ENCODE measurements at places on chromosomes 1 and 21. TPM values are rescaled to one million over a fixed set of nuclear protein-coding genes. Genes with fewer than 3 reads are reported as not detected.

DNA sequence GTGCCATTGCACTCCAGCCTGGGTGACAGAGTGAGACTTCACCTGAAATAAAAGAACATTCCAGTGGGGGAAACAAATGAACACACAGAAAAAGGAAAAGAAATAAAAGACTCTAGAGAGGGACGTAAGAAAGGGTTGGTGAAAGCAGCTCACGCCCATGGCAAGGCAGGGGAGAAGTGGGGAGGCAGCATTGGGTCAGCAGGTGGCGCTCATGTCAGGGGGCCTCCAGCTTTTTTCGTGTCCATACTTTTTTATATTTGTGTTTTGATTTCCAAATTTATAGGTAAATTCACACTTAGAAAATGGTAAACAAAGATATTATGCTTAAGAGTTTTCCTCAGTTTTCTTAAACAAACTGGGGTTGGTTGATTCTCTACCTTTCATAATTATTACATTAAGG is 45.5 kb downstream of the VPS13D start:
- no peak overlapping the region for H3K27ac ChIP-seq
- H3K36me3 ChIP-seq, result peaks cover 16% of the 10 kb centered on the region
- no peak overlapping the region for H3K4me3 ChIP-seq
- no peaks in the 10 kb centered on the region for H3K27me3 ChIP-seq
- peaks cover 5% of the 10 kb centered on the region for H3K4me1 ChIP-seq

The CFAP107 gene
- not detected for total RNA-seq

DNA sequence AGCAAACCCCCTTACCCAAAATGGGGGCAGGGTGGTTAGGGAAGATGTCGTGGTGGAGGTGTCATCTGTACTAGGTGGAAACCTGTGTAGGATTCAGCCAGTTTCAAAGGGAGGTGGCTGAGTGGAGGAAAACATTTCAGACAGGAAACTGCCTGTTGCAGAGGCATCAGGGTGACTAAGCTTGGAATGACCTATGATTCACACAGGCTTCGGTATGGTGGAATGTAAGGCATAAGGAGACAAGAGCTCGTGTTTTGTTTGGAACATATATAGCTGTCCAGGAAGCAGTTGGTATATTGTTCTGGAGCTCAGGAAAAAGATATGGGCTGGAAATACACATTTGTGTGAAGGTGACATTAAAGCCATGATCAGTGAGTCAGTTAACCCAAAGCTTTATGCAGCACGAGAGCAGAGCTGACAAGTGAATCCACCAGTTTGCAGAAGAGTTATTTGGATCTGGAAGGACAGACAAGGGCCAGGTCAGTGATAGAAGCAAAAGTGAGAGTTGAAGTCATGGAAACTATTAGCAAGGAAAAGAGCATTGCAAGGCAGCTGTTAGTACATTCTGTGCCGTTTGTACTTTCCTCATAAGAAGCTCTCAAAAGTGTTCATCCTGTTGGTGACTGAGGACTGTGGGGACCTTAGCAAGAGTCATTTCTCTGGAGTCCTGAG is 12.2 kb downstream of the UTP25 start:
- peak overlapping the region; percentile 81 for H3K27ac ChIP-seq
- no peak for DNase-seq

GRCh38 chr1:165364568-165365133 is 8.1 kb upstream of the LMX1A start:
- peaks cover 10% of the 10 kb centered on the region for H3K36me3 ChIP-seq
- DNase-seq, result no peak

The TMEM82 gene
- total RNA-seq, result not detected

DNA sequence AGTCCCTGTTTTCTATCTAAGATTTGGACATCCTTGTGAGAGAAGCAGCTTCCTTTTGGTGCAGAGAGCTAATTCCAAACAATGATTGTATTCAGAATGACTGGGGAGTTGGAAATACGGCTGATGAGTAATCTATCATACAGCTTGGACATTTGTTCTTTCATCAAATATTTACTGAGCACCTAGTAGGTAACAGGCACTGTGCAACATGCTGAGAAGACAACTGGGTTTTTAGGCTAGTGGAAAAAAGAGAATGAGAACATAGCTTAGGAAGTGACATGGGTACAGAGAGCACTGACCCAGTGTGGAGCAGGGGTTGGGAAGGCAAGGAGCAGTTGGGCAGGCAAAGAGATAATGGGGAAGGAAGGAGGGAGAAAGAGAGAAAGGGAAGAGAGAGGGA is 87.5 kb downstream of the TBX19 start:
- H3K4me3 ChIP-seq, result peak overlapping the region; percentile 39
- peak overlapping the region; percentile 37 for H3K27ac ChIP-seq
- no peaks in the 10 kb centered on the region for H3K27me3 ChIP-seq

DNA sequence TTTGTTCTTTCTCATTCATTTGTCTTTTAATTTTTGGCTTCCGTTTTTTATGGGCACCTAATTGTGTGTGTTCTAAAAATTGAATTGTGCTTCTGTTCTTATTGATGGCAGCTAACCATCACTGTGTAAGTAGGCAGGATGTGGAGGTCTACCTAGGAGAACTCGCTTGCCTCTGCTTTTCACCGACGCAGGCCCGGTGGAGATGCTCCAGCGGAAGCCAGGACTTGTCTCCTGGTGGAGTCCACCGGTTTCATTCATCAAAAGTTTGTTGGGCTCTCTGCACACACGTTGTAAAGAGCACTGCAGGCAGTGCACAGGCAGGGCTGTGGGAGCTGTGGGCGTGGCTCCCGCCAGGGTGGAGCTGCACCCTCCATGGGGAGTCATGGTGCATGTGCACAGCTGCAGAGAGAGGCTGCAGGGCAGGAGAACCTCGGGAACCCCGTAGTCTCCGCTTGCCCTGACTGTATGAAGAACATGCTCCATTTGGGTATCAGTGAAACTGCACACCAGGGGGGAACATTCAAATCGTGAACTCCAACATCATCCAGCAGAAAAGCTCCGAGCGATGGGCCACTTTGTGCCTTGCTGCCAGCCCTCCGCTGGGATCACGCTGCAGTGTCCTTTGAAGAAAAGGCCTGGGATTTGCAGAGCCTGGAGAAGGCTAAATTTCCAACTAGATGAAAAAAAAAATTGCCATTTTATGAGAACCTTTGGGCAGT is 6.0 kb upstream of the C1orf174 start:
- H3K27ac ChIP-seq, result no peak overlapping the region
- peaks cover 24% of the 10 kb centered on the region for H3K4me1 ChIP-seq
- no peak for DNase-seq
- no peaks in the 10 kb centered on the region for H3K36me3 ChIP-seq
- peaks cover 9% of the 10 kb centered on the region for H3K27me3 ChIP-seq

DNA sequence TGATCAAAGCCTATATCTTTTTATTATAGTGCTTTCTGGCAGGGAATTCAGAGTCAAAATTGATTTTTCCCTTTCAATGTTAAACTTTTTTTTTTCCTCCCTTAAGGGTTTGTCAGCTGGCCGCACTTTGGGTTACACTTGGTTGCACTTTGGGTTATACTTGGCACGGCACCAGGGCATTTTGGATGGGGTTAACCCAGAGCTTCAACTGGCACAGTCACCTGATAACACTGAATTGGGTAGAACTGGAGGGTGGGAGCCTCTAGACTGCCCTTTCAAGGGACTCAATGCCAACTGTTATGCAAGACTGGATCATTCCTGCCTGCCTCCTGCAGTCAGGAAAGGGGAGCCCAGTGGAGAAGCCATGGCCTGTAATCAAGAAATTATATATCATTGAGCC is 211.5 kb downstream of the KCNJ6 start:
- no peak overlapping the region for H3K27ac ChIP-seq
- peaks cover 4% of the 10 kb centered on the region for H3K4me1 ChIP-seq
- peaks cover 3% of the 10 kb centered on the region for H3K36me3 ChIP-seq
- no peak for DNase-seq

- H3K27me3 ChIP-seq, result no peaks in the 10 kb centered on the region
- H3K4me1 ChIP-seq, result peaks cover 23% of the 10 kb centered on the region
These were observed 20.8 kb downstream of the GNAT2 start for GRCh38 chr1:109598655-109599054.

The CR1L gene
- not detected for total RNA-seq

DNA sequence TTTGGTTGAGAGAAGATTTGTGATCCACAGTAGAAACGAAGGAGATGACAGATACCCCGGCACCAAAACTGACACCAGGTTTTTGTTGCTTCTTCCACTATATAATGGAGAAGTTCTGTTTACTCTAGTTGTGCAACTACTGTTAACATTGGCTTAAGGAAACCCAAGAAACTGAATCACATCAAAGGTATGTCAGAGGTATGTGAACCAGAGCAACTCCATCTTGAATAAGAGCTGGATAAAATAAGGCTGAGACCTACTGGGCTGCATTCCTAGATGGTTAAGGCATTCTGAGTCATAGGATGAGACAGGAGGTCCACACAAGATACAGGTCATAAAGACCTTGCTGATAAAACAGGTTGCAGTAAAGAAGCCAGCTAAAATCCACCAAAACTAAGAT is 173.7 kb upstream of the CAMK1G start:
- H3K27me3 ChIP-seq, result peaks cover 46% of the 10 kb centered on the region
- H3K4me1 ChIP-seq, result peaks cover 2% of the 10 kb centered on the region
- H3K36me3 ChIP-seq, result peaks cover 4% of the 10 kb centered on the region
- no peak overlapping the region for H3K27ac ChIP-seq
- H3K4me3 ChIP-seq, result no peak overlapping the region

DNA sequence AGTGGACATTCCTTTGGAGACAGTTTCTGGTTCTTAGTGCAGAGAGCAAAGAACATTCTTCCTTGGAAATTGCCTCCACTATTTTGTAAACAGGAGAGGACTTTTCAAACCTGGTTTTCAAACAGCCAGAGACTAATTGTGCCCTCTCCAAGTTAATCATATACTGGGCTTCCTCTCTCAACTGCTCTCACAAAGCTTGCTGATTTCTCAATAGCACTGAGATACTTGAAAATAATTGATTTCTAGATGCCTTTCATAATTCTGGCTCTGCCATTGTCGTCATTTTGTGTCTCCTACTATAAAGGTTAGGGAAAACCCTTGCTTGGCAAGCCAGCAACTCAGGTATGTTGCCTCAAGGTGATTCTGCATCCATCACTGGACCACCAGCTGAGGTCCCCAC is 56.0 kb downstream of the KCNJ15 start:
- DNase-seq, result no peak
- peaks cover 11% of the 10 kb centered on the region for H3K27me3 ChIP-seq
- no peaks in the 10 kb centered on the region for H3K36me3 ChIP-seq
- no peaks in the 10 kb centered on the region for H3K4me1 ChIP-seq
- H3K4me3 ChIP-seq, result no peak overlapping the region

DNA sequence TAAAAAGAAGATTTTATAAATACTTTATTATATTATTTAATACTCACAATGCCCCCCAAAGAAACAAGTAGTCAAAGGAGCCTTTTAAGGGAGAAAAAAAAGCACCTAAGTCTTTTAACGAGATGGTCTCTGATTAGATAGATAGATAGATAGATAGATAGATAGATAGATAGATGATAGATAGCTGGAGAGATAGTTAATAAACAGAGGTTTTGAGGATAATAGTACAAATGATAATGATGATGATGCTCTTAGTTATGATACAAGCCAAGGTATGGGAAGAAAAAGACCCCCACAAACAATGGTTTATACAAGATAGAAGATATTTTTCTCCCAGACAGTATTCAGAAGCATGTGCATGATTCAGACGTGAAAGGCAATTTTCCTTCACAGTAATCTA is 14.6 kb upstream of the EDEM3 start:
- H3K36me3 ChIP-seq, result no peaks in the 10 kb centered on the region
- no peak overlapping the region for H3K4me3 ChIP-seq
- DNase-seq, result no peak
- no peaks in the 10 kb centered on the region for H3K4me1 ChIP-seq

DNA sequence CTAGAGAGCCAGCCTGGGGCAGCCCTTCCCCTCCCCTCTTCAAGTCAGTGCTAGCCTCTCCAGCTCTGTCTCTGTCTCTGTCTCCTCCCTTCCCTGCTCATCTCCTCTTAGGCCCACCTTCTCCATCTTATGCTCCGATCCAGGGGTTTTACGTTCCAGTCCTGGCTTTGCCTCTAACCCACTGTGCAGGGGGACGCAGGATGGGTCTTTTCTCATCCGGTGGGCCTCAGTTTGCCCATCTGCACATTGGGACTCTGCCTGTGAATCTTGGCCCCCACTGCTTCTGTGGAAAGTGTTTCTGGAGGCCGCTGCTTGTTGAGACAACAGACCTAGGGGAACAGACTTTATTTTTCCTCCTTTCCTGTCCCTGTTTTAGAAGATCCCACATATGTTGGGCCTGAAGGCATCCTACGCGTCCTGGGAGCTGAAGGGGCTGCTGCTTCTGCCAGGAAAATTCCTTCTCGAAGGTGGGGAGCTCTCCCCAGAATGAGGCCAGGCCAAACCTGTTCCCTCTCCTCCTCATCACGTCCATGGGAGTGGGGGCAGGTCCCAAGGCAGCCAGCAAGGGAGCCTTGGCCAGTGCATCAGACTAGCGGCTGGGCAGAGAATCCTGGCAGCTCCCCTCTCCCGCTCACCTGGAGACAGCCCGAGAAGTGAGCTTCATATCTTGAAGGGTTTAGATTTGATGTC is 99.5 kb upstream of the CSF3R start:
- H3K27ac ChIP-seq, result no peak overlapping the region
- peaks cover 2% of the 10 kb centered on the region for H3K36me3 ChIP-seq
- H3K4me1 ChIP-seq, result peaks cover 10% of the 10 kb centered on the region

The TIE1 gene
- total RNA-seq, result not detected

DNA sequence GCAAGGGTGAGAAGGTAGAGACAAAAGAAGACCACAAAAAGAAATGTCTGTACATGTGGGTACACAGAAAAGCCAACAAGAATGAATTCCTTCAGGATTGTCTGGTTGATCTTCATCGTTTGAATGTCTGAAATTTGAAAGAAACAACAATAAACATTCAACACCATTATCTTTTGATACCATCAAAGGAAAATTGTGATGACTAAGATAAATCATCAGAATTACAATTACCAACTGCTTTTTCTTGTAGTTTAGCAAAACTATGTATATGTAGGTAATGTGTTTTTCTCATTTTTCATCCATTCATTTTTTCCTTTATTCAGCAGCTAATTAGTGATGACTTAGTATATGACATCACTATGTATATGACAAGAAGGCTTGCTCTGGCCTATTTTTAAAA is at the start of gene OR10X1:
OR10X1 (minus strand) TSS at position 167 of the 400 bp plus-strand sequence; CDS start at position 167, 0 bp downstream.
- H3K27me3 ChIP-seq, result peaks cover 67% of the 10 kb centered on the region
- no peaks in the 10 kb centered on the region for H3K4me1 ChIP-seq
- H3K4me3 ChIP-seq, result no peak within 1 kb of the TSS
- H3K36me3 ChIP-seq, result peaks cover under 1% of the 10 kb centered on the region
- no peak within 1 kb of the TSS for H3K27ac ChIP-seq

GRCh38 chr1:231757101-231757404 is 130.5 kb downstream of the DISC1 start:
- H3K4me1 ChIP-seq, result peaks cover 8% of the 10 kb centered on the region
- H3K27ac ChIP-seq, result no peak overlapping the region
- peaks cover 3% of the 10 kb centered on the region for H3K36me3 ChIP-seq
- DNase-seq, result no peak
- no peak overlapping the region for H3K4me3 ChIP-seq
- no peaks in the 10 kb centered on the region for H3K27me3 ChIP-seq

The LIN28A gene
- not detected for total RNA-seq

GRCh38 chr21:35488946-35489345 is 439.8 kb upstream of the RUNX1 start:
- no peak for DNase-seq
- no peaks in the 10 kb centered on the region for H3K4me1 ChIP-seq
- no peaks in the 10 kb centered on the region for H3K36me3 ChIP-seq
- H3K27me3 ChIP-seq, result peaks cover 39% of the 10 kb centered on the region
- H3K4me3 ChIP-seq, result no peak overlapping the region
